ENCODE measurements at places on chromosomes 11 and 22. TPM values are rescaled to one million over a fixed set of nuclear protein-coding genes. Genes with fewer than 3 reads are reported as not detected.
A peak's percentile ranks its signal among the peaks of the same experiment; 100 is the strongest.

GRCh38 chr22:35538801-35539321, 1.8 kb upstream of the RASD2 start:
- DNase-seq, result peak; percentile 23
- H3K36me3 ChIP-seq, result no peaks in the 10 kb centered on the region
- no peak overlapping the region for H3K27ac ChIP-seq
- H3K27me3 ChIP-seq, result peaks cover 18% of the 10 kb centered on the region

GRCh38 chr11:29027436-29027835, 919.2 kb downstream of the METTL15 start:
- no peak overlapping the region for H3K27ac ChIP-seq
- no peak for DNase-seq
- H3K4me3 ChIP-seq, result no peak overlapping the region
- H3K4me1 ChIP-seq, result peaks cover 55% of the 10 kb centered on the region
- H3K36me3 ChIP-seq, result peaks cover 34% of the 10 kb centered on the region

The OTOG gene
- not detected for total RNA-seq

The RPS6KA4 gene
- 50.7 TPM for total RNA-seq

GRCh38 chr11:9396310-9396709, 11.9 kb downstream of the IPO7 start:
- H3K27ac ChIP-seq, result peak overlapping the region; percentile 41
- DNase-seq, result no peak
- H3K36me3 ChIP-seq, result peaks cover 36% of the 10 kb centered on the region

DNA sequence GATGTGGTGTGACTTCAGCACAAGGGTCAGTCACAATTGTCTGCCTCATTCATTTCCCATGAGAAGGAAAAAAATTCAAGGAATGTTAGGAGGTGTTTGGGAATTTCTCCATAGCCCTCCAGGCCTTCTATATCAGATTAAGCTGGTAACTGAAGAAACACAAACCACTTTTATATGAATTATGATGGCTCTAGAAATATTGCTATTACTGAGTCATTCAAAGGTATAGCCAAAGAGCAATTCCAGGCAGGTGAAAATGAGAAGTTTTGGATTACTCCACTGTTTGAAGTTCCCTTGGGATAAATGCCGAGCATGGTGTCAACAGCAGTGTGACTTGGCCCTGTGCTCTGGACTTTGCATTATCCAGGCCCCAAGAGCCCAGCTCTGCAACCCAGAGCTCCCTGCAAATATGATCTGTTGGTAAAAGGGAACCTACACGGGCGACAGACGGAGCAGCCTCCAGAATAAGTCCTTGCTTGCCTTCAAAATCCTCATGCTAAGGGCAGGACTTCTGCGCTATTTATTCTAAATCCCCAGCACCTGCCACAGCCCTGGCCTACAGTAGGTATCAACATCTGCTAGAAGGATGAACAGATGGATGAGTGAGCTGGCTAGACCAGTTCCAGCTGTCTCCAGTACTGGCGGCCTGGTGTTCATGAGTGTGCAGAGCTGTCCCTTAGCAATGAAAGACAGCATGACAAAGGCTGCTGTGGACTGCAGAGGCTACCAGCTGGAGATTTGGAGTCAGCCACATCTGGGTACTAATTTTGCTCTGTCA, 67.5 kb upstream of the ZBED5 start:
- no peak overlapping the region for H3K4me3 ChIP-seq
- H3K4me1 ChIP-seq, result peaks cover 51% of the 10 kb centered on the region
- H3K36me3 ChIP-seq, result no peaks in the 10 kb centered on the region
- no peaks in the 10 kb centered on the region for H3K27me3 ChIP-seq
- H3K27ac ChIP-seq, result no peak overlapping the region

The GGTLC2 gene
- not detected for total RNA-seq

The IGLL1 gene
- total RNA-seq, result not detected

- H3K4me3 ChIP-seq, result no peak overlapping the region
- no peaks in the 10 kb centered on the region for H3K36me3 ChIP-seq
- no peak for DNase-seq
- H3K27me3 ChIP-seq, result peaks cover 49% of the 10 kb centered on the region
These were observed 2.4 kb downstream of the ALX4 start for GRCh38 chr11:44307340-44308099.

The BAIAP2L2 gene
- total RNA-seq, result not detected

GRCh38 chr11:45158891-45159605, 12.6 kb downstream of the PRDM11 start:
- H3K4me3 ChIP-seq, result no peak overlapping the region
- H3K4me1 ChIP-seq, result no peaks in the 10 kb centered on the region
- H3K36me3 ChIP-seq, result no peaks in the 10 kb centered on the region
